ENCODE measurements at places on chromosomes 5 and 9. TPM values are rescaled to one million over a fixed set of nuclear protein-coding genes. Genes with fewer than 3 reads are reported as not detected.

The ZBTB34 gene
- total RNA-seq: 4.4 TPM

The PURA gene
- total RNA-seq: 5.6 TPM

The MINAR2 gene
- not detected for total RNA-seq

The GDNF gene
- total RNA-seq: not detected

The IFNA13 gene
- total RNA-seq: not detected
